ENCODE measurements at places on chromosomes 11 and 22.

DNA sequence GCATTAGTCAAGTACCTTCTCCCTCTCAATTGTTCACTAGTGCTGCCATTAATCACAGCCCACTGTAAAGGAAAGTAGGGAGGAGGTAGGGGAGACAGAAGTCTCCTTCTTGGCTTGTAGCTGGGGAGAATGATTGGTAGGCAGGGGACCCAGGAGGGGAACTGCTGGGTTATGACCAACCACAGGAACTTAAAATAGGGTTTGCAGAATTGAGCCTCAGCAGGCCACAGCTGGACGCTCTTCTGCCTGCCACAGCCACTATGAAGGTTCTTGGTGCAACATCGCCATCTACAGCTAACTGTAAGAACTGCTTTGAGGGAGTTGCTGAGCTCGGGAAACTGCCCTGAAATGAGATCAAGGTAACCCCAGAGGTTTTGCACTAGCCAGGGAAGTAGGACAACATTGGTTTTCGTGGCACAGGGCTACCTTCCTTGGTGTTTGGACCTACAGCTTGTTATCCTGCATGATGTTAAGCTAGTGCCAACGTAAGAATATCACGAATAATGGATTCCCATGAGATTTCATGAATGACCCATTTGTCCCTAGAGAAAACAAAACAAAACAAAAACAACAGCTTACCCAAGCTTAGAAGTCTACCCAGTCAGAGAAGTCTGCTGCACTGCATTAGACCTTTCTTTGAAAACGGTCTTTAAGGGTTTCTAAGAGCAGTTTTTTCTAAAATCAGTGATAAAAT, 787.1 kb upstream of the API5 start:
- DNase-seq: no peak

GRCh38 chr11:117076941-117077691, 21.1 kb downstream of the SIK3 start:
- no peak for DNase-seq

GRCh38 chr11:2149864-2150847, 10.9 kb downstream of the INS start:
- no peak for DNase-seq

DNA sequence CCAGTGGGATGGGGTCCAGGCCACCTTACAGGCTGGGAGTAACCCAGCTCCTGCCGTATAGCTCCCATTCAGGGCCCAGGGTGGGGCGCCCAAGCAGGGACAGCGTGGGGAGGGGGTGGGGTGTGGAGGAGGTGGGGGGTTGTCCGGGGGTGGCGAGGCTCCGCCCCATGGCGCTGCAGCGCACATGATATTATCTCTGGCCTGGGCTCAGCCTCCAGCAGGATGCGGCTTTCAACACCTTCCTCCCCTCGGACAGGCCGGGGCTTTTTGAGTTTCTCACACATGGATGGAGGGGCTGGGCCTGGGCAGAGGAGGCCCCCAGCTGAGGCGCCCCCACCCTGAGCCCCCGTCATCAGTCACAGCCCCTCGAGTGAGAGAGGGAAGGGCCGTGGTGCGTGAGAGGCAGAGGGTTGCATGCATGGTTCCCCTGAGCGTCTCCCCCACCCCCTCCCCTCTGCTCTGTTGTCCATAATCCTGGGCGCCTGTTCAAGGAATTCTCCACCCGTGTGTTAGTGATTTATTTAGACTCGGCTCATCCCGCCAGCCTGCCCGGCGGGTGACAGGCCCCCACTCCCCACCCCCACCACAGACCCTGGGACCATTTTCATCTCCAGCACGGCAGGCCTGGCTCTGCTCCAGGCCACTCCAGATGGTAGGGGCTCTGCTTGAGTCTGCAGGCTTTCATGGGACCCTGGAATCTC, 44.9 kb downstream of the WNT11 start:
- DNase-seq: no peak

DNA sequence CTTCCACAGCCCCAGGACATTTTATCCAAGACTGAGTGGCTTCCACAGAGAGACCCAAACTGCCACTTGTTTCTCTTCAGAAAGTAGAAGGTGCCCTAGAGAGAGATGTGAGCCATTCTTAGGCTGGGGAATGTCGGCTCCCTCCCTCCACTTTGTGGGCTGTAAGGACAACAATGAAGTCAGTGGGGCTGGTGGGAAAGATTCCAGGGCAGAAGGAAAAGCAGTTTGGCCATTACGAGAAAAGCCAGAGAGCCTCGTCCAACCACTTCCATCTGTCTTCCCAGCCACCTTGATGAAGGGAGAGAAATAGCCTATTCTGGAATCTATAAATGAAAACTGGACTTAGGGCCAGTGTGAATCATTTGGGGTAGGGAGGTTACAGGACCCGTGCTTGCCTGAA, 382.5 kb downstream of the NXPE2 start:
- DNase-seq: no peak

DNA sequence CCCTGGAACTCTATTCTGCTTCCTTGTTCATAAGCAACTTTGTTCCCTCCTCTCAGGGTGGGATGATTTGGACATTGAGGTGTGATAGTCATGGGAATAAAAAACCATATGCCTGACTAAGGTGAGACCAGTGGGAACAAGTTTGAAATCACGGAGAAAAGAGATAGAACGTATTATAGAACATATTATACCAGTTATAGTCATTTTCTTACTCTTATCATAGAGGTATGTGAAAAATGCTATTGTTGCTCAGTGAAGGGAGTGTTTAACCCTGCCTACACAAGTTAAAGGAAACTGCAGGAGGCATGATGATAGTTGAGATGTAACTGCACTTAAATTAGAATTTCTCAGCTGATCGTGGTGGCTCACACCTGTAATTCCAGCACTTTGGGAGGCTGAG, 15.5 kb downstream of the OR6Q1 start:
- DNase-seq: no peak
